NCI-H1092 treated with DMSO at 0.1 percent for 48 hours (cell line): ENCODE measurements at places on chromosomes 7 and 10.
A peak's percentile ranks its signal among the peaks of the same experiment; 100 is the strongest.

GRCh38 chr7:49513911-49514310 is 259.5 kb upstream of the VWC2 start:
- no peak for DNase-seq

DNA sequence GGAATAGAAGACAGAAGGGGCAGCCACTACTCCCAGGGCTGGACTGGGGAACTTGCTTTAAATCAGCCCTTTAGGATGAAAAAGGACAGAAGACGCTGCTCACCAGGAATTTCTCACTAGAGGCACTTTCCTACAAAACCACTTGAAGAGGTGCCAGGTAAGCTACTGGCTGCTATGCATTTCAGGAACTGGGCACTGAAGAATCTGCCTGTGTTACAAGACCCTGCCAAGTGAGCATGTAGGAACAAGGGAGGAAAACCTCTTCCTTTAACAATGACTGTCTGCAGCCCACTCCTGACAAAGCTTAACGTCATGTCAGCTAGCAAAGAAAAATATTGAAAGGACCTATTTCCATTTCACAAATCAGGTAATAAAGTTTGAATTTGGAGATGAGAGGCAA is 5.8 kb upstream of the AGMO start:
- no peak for DNase-seq

GRCh38 chr10:12755075-12755474 is 246.4 kb downstream of the CCDC3 start:
- DNase-seq: no peak

DNA sequence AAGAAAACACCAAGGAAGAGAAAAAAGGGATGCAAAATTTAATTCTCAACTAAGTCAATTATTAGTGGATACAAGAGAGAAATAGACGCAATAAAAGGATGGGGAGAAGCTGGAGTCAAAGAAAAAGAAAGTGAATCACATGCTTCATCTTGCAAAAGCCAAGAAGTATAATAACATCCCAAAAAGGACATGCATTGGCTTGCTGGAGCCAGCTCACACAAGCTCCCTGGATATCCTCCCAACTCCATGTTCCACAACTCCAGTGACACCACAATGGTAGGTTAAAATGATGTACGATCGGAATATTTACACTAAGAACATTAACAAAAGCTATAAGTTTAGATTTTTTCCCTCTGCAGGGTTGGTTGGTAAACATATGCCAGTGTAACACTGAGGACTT is 72.4 kb downstream of the MACC1 start:
- DNase-seq: no peak

GRCh38 chr10:101063548-101064414 is 2.0 kb downstream of the KAZALD1 start:
- no peak for DNase-seq

- no peak for DNase-seq
Observed at GRCh38 chr10:12412666-12413368, 63.5 kb downstream of the CAMK1D start.

- peak; percentile 58 for DNase-seq
Observed at GRCh38 chr10:130127364-130128061, 8.7 kb upstream of the GLRX3 start.

DNA sequence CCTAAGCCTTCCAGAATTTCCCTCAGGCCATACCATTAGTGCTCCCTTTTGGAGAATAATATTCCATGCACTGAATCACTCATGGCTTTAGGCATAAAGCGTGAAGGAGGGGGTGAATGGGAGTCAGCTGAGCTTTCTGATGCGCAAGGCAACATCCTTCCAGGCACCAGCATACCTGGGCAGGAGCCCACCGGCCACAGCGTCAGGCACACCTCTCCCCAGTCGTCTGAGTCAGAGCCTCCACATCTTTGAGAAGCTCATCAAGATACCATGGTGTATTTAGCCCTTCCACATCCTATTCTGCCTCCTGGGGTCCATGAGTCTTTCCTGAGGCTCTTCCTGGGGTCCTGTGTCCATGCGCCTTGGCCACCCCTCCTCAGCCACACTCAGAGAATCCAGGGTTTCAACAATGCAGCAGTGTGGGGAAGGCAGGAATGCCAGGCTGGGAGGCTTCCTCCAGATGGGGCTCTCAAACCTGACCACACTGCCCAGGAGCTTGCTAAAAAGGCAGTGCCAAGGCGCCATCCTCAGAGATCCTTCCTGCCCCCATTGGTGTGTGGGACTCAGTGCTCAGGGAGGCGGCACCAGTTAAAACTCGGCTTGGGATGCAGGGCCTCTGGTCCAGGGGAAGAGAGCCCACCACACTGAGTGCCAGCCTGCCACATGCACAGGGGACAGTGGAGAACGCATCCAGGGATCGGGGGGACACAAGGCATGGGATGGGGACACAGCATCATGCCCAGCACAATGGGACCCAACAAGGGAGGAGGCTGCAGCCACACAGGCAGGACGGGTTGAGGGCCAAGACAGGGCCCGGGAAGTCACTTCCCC is 31.6 kb downstream of the RASGEF1A start:
- no peak for DNase-seq
